Osteoblast (primary cell): ENCODE measurements at places on chromosomes 13 and 19.

DNA sequence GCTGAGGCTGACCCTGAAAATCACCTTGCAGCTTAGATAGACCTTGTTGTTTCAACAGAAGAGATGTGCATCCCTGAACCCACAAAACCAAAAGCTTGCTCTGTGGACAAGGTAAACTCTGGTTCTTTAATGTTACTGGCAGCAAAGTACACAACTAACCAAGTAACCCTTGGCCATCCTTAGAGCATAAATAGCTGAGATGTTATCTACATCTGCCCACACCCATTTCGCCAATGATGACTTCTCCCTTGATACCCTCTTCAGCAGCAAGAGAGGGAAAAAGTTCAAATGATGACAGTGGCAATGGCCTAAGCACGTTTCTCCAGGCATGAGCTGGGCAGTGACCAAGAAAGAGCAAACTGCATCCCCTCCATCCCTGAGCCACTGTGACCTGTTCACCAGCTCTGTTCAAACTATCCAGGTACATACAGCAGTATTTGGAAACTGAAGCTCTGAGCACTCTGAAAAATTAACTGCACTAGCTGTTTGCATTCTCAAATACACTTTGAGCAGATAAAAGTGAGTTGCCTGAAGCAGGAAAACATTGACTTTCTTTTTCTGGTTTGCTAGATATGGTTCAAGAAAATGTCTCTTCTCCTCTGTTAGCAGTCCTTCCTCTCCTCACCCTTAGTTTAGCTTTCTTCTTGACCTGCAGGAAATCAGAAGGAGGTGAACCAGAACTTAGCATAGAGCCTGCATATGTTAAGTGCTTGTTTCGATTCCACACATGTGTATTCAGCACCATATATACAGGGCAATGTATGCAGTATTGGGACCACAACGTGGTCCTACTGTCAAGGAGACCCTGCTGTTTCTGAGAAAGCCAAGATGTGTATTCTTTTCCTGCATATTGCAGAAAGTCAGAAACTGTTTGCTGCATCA is 231.7 kb downstream of the FOXO1 start:
- DNase-seq, result no peak

DNA sequence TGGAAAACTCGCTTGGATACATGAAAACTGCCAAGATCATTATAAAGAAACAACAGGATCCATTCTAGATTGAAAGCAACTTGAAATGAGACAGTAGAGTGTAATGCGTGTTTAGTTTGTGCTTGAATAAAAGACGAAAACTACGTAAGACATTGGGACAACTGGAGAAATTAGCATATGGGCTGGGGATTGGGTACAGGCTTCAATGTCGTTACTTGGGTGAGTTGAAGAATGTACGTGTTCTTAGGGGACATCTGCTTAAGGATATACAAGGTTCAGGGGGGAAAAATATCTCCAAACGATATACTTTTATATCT is 471 bp upstream of the ERVK3-1 start:
- no peak for DNase-seq

GRCh38 chr19:18156268-18156667 is 3.3 kb downstream of the PIK3R2 start:
- peak; percentile 55 for DNase-seq

- DNase-seq, result peak; percentile 74
Observed at GRCh38 chr13:34416971-34417380, 525.1 kb upstream of the NBEA start.

GRCh38 chr13:59368693-59369092 is 795.0 kb downstream of the DIAPH3 start:
- no peak for DNase-seq

DNA sequence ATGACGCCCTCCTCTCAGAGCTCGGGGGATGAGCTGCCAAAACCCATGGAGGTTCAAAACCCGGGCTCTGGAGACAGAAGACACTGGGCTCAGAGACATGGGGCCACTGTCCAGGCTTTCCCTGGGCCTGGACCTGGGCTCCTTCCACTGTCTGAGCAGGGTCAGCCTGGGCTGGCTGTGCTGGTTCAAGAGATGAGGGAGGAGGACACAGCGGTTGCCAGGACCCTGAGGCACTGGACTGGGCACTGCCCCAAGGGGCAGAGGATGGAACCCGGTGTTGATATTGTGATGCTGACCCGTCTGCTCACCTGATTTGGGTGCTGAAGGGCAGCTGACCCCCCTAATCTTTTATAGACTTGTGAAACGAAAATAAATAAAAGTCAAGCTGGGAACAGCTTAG is 14.1 kb upstream of the SIGLEC11 start:
- no peak for DNase-seq

GRCh38 chr19:5035793-5036697 is 67.1 kb downstream of the KDM4B start:
- DNase-seq, result no peak

- DNase-seq, result no peak
Observed at GRCh38 chr19:15144046-15144646, 36.9 kb downstream of the SYDE1 start.

- DNase-seq, result no peak
Observed at GRCh38 chr13:98824376-98825160, 72.1 kb upstream of the SLC15A1 start.

- DNase-seq, result no peak
Observed at GRCh38 chr19:29706635-29707034, 8.4 kb downstream of the C19orf12 start.

DNA sequence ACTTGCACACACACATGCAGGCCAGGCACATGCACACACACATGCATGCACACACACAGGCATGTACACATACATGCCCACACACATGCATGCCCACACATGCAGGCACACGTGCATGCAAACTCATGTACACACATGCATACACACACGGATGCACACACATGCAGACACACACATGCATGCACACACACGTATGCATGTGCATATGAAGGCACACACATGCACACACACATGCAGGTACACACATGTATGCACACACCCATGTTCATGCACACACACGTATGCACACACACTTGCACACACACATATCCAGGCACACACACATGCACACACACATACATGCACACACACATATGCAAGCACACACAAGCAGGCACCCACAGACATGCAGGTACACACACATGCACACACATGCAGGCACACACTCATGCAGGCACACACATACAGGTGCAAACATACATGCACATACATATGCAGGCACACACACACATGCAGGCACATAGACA is 278.1 kb downstream of the LHFPL6 start:
- DNase-seq, result no peak

GRCh38 chr13:77298426-77298825 is 28.5 kb downstream of the MYCBP2 start:
- no peak for DNase-seq

GRCh38 chr13:98998831-98999638 is 21.2 kb upstream of the DOCK9 start:
- DNase-seq, result no peak

GRCh38 chr13:30861836-30862467 is 44.1 kb upstream of the MEDAG start:
- DNase-seq, result no peak

- DNase-seq, result peak; percentile 98
Observed at GRCh38 chr19:47370045-47370611, 21.0 kb downstream of the DHX34 start.

DNA sequence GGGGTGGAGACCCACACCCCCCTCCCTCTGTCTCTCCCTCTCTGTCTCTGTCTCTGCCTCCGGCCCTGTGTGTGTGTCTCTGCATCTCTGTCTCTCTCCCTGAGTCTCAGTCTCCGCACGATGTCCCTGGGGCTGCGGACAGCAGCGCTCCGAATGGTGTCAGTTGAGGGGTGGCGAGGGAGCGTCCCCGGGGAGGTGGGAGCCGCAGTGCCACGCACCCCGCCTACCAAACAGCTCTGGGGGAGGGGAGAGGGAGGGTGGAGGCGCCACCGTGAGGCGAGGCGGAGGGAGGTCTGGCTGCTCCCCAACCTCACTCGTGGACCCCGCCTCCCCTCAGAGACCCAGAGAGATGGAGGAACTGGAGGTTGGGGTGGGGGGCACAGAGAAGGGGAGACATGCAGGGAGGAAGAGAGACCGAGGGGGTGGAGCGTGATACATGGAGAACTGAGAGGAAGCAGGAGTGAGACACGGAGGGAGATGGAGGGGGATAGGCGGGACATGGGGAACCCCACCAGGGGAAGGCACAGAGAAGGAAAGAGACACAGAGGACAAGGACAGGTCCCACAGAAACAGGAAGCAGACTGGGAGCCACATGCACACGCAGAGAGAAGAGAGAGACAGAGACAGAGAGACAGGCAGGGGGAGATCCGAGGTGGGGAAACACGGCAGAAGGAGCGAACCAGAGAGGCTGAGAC is 7.2 kb downstream of the ERFL start:
- no peak for DNase-seq

DNA sequence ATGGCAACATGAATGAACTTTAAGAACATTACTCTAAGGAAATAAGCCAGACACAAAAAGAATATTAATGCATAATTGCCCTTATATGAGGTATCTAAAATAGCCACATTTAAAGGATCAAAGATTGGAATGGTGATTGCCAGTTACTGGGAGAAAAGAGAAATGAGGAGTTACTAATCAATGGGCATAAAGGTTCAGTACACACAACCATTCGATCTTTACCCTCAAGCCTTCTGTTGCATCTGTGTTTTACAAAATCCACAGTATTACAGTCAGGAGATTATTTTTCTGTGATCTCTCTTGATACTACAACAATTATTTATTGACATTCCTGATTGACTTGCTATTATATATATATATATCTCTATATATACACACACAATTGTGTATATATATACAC is 310.0 kb upstream of the SLITRK5 start:
- DNase-seq, result no peak

- no peak for DNase-seq
Observed at GRCh38 chr19:30449078-30449590, 77.0 kb downstream of the ZNF536 start.

DNA sequence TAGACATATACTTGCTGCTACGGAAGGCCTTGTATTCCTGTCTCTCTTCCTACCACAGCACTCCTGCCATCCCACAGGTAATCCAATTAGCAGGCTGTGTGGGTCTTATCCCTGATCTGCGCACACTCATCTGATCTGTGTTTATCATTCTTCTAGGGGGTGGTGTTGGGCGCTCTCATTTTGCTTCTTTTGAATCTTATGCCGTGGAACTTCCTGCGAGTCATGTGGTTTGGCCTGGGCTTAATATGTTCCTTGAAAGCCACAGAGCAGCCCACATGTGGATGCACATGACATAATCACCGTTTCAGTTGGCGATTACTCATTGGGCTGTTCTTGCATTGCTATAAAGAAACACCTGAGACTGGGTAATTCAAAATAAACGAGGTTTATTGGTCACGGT is 7.5 kb downstream of the RASA3 start:
- peak; percentile 94 for DNase-seq

- DNase-seq, result peak; percentile 68
Observed at GRCh38 chr19:10093295-10094186, 7.4 kb downstream of the SHFL start.

GRCh38 chr13:50668691-50669271 is 174.7 kb downstream of the DLEU7 start:
- DNase-seq, result no peak

GRCh38 chr19:4295972-4296771 is 6.0 kb downstream of the TMIGD2 start:
- DNase-seq, result peak; percentile 6

GRCh38 chr19:12695997-12696365 is 450 bp downstream of the FBXW9 start:
- DNase-seq, result no peak
